Stimulated activated CD8-positive, alpha-beta memory T cell treated with anti-CD3 and anti-CD28 coated beads, Interleukin-15, amount 100 ng/mL, for 4 hours (primary cell): ENCODE measurements at places on chromosomes 4 and X.

GRCh38 chrX:66638591-66639500 lies at the start of gene EDA2R:
TSS of gene EDA2R (minus strand) at chrX:66639078. CDS start at chrX:66616020, 23,058 bp downstream.
- no peak for DNase-seq

GRCh38 chr4:151857368-151857767 lies 96.6 kb upstream of the GATB start:
- no peak for DNase-seq

DNA sequence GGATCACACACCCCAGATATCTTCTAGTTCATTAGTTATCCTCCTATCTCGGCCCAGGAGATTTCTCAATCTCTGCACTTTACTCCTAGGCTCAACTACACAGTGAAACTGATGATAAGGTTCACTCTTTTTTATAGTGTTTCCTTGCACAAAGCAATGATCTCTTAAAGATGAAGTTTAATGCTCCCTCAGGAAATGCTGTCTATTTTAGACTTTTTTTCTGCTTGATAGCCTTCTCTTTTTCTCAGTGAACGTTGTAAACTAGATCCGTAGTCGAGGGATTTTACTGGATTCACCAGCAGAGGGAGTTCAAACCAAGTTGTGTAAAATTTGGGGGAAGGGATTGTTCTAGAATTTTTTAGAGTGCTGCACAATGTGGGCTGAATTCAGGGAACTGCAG lies 269.6 kb downstream of the GBA3 start:
- no peak for DNase-seq

- DNase-seq = no peak
These were observed 57.9 kb downstream of the CCKAR start for GRCh38 chr4:26432419-26432818.

DNA sequence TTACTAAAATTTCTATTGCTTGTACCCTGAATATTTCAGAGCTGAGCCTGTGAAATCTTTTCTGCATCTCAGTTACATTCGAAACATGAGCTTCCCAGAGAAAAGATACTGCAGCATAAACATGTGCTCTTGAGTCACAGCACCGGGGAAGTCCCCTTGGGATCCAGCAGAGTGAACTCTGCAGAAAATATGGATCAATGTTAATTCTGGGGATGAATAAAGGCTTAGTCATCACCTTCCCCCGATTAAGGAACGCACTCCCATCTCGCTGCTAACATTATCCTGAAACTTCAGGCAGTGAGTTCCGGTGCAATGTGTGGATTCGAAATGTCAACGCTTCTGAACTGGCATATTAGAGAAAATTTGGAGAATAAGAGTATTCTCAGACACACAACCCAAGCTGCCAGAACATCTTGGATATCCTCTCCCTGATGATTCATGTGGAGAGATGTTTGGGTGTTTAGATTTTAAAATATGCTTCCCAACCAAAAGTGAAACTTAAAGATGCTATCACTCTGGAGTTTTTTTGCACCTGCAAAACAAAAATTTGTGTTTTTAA lies 90.8 kb downstream of the IRF2 start:
- DNase-seq = no peak

GRCh38 chr4:157185363-157185762 lies 35.2 kb upstream of the GRIA2 start:
- no peak for DNase-seq

- DNase-seq = no peak
These were observed 196.3 kb upstream of the HHIP start for GRCh38 chr4:144449611-144450010.

- no peak for DNase-seq
These were observed 529.7 kb upstream of the RPS6KA3 start for GRCh38 chrX:20796450-20796849.

GRCh38 chr4:175813821-175814220 lies 1.8 kb upstream of the GPM6A start:
- no peak for DNase-seq

DNA sequence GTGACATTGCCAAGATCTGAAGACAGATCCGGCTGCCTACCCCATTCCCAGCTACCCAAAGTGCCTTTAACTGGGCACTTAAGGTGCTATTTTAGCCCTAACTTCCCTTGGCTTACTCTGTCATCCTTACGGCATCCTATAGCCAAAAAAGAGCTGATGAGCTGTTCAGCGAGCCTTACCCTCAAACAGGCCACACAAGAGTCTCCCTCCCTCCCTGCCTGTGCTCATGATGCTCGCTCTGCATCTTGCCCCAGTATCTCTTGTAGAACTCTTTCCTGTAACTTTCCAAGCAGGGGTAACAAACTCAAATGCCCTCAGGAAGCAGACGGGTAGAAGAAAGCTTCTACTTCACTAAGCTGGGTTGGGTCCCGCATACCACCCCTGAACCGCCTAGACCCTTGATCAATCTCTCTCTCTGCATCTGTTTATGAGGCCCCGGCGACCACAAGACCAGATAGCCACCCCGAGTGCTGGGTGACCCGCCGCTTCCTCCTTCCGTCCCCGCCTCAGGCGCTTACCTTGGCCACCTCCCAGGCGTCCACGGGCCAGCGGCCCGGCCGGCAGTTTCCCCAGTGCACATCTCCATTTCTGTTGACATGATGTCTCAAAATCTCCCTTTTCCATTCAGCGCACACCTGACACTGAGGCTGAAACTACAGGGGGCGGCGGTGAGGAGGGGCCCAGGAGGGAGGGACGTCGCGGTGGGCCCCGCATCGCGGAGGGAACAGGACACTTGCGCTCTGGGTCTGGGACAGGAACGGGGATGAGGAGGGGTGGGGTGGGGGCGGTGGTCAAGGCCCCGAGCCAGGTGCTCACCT lies 663 bp downstream of the CXorf38 start:
- no peak for DNase-seq

- no peak for DNase-seq
These were observed 42.5 kb downstream of the ADD1 start for GRCh38 chr4:2886161-2886560.

DNA sequence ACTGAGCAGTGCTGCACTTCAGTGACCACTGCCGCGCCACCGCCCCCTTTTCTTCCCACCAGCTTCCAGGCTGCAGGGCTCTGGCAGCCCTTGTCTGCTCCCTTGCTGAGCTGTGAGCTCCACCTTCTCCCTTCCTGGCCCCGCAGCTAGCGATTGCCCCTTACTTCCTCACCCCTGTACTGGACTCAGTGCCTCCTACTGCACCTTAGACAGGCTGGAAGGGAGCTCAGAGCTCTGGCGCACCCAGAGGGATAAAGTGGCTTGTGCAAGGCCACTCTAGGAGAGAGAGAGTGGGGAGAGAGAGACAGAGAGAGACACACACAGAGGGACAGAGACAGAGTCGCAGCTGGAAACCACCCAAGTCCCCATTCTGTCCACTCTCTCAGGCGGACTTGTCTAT lies 6.0 kb downstream of the RASL11B start:
- no peak for DNase-seq

DNA sequence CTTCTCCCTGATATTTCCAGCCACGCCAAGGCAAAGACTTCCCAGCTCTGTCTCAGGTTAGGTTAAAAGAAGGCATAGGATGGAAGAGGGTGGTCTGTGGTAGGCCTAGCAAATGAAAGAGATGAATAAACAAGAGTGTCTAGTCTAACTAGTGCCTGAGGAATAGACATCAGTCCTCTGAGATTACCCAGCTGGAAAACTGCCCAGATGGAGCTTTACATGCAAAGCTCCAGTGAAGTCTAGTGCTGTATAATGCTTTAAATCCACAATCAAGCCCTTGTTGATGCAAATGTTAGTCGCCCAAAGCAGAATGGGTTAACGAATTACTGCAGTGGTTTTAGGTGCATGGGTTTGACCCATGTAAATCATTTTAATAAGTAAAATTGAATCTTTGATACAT lies 24.8 kb upstream of the GUCY1B1 start:
- DNase-seq = no peak

DNA sequence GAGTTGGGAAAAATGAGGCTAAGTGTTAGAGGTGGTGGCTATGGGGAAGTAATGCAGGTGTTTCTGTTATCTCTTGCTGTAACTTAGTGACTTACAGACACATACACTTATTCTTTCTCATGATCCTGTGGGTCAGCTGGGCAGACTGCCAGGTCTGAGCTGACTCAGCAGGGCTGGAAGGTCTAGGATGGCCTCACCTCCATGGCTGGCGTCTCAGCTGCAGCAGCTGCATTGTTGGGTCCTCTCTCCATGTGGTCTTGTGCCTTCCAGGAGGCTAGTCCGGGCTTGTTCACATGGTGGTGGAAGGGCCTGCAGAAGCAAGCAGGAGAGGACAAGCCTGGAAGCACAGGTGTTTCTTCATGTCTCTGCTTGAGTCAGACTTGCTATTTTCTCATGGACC lies 172.7 kb downstream of the NHS start:
- DNase-seq = no peak

GRCh38 chr4:6199422-6199921 lies 877 bp downstream of the JAKMIP1 start:
- no peak for DNase-seq

- DNase-seq = no peak
These were observed 82.5 kb upstream of the AFF2 start for GRCh38 chrX:148417934-148418333.

GRCh38 chr4:120718979-120719566 lies 203.5 kb downstream of the PRDM5 start:
- DNase-seq = no peak

DNA sequence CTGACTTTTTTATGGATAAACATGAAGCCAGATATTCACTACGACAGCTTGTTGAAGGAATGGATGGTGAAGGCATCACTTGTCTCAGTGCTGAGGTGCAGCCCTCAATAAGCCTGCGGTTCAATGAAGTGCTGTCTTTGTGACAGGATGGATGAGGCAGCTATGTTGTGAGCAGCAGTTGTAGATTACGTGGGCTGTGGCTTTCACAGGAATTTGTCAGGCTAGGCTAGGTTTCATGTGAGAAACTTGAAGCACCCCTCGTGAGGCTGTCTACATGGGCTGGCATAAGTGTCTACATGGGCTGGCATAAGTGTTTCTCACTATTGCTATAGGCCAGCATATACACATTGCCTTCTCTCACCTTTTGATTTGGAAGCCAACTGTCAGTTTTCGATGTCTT lies 1050.0 kb downstream of the ADGRL3 start:
- no peak for DNase-seq

DNA sequence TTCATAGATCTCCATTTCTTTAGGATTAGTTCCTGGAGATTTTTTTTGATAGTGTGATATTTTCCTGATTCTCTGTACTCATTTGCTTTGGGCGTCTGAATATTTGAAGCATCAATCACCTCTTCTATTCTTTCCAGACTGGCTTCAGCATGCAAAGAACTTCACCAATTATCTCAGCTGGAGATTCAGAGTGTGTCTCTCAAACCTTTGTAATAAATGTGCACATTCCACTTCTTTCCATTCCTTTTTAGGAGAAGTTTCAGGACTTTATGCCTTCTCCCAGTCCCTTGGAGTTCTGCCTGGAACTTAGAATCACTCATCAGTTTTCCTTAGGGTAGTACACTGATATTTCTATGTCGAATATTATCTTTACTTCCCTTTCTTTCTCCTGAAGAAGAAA lies 334.8 kb downstream of the TEX13C start:
- DNase-seq = no peak
